DMS153 (cell line): ENCODE measurements at places on chromosomes 1 and 21.

- peak; percentile 81 for DNase-seq
Measured at GRCh38 chr1:231927431-231927830, 300.8 kb downstream of the DISC1 start.

DNA sequence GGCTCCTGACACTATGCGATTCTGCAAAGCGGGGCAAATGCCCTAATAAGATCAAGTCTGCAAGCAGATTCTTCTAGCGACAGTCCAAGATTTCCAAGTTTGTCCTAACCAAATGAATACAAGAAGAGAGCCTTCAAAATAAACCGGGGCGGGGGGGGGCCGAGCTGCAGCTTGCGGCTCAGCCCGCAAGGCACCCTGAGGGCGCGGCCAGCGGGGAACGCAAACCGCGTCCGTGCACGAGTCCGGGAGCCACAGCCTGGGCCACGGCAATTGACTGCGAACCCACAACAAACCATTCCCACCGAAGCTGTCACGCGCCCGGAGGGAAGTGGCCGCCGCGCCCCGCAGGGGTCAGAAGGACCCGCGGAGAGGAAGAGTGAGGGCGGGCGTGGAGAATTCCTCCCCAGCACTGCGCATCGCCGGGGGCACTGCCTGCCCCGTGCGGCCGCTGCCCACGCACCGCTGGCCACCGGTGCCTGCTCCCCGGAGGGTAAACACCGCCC is 687 bp downstream of the TGFBR3 start:
- DNase-seq, result no peak

- DNase-seq, result no peak
Measured at GRCh38 chr1:230218667-230219066, 151.6 kb downstream of the GALNT2 start.

- DNase-seq, result no peak
Measured at GRCh38 chr1:204223129-204223860, 9.5 kb upstream of the GOLT1A start.

DNA sequence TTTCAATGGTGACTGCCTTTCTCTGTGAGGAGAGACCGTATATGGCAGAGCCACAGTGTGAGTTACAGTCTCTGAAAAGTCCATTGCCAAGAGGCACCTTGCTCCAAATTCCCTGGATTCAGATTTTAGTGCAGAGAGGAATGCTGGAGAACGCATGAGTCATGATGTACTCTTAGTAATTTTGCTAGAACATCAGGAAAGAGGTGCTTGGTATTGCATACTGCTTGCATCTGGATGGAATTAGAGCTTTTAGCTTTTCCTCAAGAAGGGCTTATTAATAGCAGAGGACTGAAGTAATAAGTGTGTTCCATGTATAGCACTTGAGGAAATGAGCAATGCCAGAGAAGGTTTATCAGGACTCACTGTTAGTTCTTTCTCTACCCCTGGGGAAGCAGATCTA is 40.5 kb upstream of the AKT3 start:
- no peak for DNase-seq

DNA sequence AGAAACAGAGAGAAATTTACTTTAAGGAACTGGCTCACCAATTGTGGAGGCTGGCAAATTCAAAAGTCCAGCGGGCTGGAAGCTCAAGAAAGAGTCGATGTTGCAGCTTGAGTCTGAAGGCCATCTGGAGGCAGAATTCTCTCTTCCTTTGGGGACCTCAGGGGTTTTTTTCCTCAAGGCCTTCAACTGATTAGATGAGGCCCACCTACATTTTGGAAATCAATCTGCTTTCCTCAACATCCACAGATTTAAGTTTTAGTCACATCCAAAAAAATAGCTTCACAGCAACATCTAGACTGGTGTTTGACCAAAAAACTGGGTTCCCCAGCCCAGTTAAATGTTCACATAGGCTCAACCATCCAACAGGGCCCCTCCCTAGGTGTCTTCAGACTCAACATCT is 114.9 kb downstream of the SLC35F3 start:
- no peak for DNase-seq

DNA sequence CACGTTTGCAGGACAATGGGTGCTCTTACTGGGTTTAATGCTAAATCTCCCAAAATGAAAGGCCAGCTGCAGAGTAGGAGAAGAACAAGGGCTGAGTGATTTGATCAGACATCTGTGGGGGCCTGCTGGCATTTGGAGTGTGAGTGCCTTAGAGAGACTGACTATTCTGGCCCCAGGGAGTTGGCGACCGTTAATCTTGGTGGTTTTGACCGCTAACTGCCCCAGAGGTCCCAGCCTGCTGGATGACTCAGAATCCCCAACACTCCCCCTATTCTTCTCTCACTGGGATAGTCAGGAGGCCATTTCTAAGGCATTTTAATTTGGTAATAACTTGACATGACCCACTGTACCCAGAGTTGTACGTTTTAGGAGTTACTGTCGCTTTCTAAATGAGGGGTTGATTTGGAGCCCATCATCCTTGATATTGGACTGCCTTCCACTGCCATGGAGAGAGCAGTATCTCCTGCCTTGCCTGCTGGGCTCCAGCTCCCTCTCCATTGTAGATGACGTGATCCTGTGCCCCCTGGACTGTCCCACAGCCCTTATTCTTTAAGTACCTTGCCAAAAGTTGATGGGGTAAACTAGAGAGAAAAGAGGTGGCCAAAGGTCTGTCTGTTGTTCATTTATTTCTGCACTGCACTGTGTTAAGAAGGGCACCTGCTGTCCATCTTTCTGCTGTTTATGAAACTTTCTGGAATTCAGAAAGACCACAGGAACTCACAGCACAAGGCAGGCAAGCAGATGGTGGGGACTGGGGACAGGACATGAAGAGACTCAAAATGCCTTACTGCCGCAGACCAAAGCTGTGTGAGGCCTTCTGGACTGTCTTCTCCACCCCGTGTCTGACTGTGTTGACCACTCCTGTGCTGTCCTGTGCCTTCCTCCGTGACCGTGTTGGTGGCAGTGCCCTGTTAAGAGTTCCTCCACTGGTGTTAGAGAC is 98.2 kb upstream of the ARTN start:
- DNase-seq, result no peak

DNA sequence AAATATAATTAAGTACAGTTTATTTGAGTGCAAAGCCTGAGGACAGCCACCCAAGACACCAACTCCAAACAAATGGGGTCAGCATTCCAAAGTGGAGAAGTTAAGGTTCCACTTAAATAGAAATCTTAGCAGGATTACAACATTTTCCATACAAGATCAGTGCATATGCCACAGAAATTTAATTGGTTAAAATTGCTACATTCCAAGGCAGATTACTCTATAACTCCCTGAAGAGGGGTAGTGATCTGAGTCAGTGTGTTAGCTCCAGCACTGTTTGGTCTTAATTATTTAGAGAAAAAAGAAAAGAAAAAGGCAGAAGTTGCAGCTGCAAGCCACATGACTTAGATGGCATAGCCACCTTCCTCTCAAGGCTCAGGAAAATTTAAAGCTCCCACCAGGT is 297.5 kb downstream of the HHIPL2 start:
- DNase-seq, result no peak

DNA sequence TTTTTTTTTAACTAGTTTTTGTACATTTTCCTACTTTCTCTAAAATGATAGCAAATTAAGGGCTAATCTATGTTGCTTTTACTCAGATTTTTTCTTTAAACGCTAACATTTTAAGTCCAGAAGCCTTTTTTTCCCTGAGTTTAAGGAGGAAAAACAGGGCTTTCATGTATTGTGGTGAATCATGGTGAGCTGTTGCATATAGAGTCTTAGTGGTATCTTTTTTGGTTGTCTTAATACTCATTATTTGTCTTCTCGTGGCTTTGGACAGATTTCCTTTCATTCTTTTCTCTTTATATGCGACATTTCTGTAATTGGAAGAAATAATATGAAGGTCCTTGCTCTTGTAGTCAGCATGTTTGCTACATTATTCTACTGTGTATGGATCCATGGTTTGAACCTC is 1015.6 kb downstream of the PLA2G4A start:
- DNase-seq, result no peak

DNA sequence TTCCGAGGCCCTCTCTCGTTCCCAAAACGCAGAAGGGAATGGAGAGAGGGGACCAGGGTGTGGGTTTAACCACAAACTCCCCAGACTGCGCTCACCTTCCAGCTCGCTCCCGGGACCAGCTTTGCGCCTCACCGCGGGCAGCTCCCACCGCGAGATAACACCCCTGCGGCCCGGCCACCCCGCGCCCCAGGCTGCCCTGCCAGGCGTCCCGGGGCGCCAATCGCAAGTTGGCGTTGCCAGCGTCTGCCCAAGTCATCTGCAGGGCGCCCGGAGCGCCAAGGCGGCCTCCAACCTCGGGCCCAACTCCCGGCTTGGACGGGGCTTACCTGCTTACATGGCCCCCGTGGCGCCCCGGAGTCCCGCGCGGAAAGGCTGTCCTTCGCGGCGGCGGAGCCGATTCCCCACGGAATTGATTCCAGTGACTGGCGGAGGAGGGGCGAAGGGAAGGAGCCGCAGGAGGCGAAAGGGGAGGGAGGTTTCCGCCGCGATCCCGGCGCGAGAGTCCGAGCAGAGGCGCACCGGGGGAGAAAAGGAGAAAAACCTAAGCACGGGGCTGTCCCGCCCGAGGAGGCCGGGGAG is 456 bp downstream of the PTPN14 start:
- DNase-seq, result no peak

DNA sequence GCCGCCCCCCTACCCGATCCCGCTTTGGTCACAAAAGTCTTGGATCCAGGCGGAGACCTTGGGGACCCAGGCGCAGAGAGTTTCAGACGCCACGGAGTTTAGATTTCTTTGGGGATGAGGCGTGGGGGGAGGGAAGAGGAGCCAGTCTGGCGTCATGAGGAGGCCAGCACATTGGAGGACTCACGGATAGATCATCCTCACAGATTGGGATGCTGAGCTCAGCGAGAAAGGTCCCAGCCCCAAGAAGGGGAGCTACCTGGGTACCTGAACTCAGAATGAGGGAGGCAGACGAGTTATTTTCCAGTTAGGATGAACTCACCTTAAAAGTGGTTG is 393 bp downstream of the ELAPOR1 start:
- no peak for DNase-seq

- DNase-seq, result no peak
Measured at GRCh38 chr1:147292012-147292411, 49.5 kb downstream of the CHD1L start.

- DNase-seq, result no peak
Measured at GRCh38 chr1:3022976-3023375, 1.7 kb downstream of the ACTRT2 start.

- DNase-seq, result no peak
Measured at GRCh38 chr1:182968151-182968741, 15.3 kb upstream of the SHCBP1L start.
